ENCODE measurements at places on chromosomes 2 and 18.

DNA sequence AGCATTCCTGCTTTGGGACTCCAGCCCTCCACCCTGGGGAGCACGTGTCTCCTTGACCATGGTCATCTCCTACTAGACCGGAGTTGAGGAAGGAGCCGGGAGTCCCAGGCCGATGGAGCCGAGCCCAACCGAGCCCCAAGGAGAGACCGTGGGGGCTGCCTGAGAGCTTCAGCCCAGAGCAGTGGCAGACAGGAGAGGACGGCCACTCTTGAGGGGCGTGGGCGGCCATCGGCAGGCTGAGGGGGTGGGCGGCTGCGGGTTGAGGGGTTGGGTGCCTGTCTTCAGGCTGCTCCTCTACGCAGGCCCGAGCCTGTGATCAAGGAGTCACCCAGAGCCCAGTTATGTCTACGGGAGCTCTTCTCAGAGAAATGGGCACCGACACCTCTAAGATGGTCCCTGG lies 158.7 kb downstream of the PXDN start:
- no peak for DNase-seq

DNA sequence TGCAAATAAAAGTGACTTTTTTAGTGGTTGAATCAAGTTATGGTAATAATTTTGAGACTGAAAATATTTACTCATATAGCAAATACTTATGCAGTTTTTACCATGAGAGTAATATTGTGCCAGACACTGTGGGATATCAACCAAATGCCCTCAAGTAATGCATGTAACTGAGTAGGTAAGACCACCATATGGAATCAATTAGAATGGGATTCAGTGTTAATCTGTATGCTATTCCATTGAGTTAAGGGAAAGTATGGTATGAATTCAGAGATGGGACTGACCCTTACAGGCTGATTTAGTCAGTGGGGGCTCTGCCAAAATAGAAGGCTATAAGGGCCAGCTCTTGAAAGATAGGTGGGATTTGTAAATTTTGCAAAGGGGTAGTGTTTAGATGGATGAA lies 131.6 kb downstream of the CCDC85A start:
- DNase-seq, result no peak

DNA sequence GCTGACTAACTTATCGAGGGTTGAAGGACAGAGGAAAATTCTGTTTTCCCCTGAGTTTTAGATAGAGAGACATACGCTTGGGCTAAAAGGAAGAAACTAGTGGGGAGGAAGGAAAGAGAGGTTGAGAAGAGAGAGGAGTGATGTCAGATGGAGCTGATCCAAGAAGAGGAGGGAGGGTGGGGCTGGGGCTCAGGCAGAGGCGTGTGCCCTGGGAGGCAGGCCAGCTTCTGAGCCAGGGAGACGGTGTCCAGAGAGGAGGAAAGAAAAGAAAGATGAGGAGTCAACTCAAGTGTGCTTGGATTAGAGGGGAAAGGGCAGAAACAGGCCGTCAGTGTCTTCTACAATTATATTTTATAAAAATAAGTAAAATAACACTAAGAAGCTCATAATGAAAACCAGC lies 56.2 kb downstream of the EMILIN2 start:
- DNase-seq, result no peak

DNA sequence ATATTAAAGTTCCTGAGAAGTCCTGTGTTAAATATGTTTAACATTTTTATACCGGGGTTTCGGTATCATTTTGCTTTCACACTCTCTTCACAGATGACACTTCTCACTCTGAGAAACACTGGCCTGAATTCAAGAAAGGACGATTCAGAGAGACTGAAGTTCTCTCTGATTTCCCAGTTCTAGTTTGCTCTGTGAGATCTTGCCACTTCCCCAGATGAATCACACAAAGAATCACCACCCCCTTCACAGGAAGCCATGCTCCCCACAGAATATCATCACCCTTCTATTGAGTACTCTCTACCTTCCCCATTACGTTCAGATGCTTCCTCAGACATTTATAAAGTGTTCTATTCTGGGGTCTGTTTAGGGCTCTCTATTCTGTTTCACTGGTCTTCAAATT lies 16.1 kb upstream of the CD207 start:
- peak; percentile 10 for DNase-seq

DNA sequence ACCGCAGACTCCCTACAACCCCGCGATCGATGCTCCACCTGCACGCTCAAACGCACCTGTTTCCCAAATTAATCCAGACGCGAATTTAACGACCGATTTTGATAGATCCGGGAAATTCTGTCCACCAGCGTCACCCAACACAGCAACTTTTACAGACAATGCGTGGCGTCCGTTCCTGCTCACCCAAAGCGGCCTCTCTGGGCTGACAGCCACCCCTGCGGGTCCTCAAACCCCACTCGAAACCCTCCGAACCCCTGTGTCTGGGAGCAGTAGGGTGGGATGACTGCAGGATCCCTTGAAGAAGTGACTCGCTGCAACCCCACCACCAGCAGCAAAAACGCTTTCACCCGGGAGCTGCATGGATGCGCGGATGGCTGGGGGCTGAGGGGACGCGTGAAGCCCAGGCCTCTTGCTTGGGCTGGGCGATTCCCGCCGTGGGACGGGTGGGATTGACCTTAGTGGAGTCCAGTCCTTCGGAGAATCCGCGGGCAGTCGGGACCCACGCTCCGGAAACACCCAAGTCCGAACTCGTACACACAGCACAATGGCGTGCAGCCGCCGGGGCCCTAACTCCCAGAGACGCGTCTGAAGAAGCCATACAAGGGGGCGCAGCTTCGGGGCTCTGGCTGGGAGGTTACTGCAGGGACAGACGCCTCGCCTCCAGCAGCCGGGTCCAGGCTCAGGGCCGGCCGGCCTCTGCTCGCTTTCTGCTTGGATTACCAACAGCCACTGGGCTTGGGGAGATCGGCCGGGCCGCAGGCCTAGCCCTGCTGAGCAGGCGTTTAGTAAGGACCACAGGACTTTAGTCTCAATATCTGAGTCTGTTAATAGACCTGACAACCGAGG lies 31.1 kb upstream of the ATP6V1B1 start:
- DNase-seq, result no peak

- no peak for DNase-seq
Observed at GRCh38 chr2:150133623-150134022, 353.8 kb downstream of the RND3 start.

- DNase-seq, result no peak
Observed at GRCh38 chr2:217325816-217326215, 466.0 kb upstream of the TNP1 start.

GRCh38 chr18:32889615-32890593 lies 117.1 kb upstream of the KLHL14 start:
- DNase-seq, result no peak

DNA sequence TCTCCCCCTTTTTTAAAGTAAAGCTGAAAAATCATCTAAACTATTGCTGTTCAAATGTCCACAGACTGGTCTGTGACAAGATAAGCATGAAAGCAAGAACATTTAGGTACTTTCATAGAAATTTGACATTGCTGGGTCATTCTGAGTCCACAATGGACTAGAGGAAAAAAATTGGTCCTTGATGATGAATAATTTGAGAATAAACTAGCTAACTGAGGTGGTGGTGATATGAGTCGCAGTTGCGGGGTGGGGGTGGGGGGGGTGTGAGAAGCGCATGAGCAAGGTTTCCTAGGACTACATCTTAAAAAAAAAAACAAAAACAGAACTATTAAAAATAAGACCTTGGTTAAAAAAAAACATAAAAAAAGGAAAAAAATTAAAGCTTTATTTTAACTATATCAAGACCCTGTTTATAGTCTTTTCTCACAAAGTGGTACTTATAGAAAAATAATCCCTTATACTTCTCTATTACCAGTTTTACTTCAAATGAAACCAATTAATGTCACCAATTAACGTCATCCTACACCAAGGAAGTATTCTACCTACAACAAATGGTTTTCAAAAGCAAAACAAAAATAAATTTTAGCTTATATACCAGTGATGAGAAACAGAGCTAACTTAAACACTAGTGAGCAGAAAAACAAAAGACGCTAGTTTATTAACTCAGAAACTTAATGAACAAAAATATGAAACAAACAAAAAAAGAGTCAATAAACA lies 88.1 kb downstream of the ASXL2 start:
- DNase-seq, result no peak

- no peak for DNase-seq
Observed at GRCh38 chr2:16069933-16070647, 129.7 kb downstream of the MYCN start.

DNA sequence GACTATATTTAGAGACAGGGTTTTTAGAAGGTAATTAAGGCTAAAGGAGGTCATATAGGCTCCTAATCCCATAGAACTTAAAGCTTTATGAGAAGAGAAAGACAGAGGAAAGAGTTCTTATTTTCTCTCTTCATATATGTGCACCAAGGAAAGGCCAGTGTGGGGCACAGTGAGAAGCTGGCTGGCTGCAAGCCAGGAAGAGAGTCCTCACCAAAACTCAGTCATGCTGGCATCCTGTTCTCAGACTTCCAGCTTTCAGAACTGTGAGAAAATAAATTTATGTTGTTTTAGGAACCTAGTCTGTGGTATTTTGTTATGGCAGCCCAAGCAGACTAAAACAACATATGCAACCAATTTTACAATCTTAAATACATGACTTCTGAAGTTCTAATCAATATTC lies 31.5 kb upstream of the ATIC start:
- DNase-seq, result no peak

DNA sequence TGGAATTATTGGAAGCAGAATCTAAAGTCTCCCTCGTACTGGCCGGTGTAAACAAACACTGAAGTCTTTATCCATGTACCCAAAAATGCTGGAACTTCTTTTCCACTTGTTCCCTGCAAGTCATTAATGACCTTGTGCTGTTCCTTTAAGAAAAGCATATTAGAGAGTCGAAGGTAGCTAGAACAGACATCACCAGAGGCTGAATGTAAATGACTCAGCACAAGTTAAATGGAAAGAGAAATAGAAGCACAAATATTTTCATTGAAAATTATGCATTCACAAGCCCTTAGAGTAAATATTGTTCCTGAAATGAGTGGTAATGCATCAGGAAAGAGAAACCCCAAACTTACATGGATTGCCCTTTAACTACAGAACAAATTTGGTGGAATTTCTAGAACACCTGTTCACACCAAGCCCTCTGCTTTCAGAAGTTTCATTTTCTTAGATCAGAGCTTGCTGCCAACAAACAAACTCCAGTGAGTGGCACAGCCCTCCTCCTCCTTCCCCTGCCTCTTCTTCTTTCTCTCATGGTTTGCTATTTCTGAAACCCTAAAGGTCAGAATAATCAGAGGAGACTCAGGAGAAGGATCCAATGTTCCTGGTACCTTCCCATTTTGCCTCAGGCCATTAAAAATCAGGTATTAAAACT lies 264.3 kb downstream of the TXNL1 start:
- no peak for DNase-seq

- no peak for DNase-seq
Observed at GRCh38 chr2:130849896-130850787, 13.4 kb downstream of the ARHGEF4 start.

GRCh38 chr2:181685150-181685688 lies 4.9 kb upstream of the NEUROD1 start:
- no peak for DNase-seq

- no peak for DNase-seq
Observed at GRCh38 chr2:233551491-233551890, 15.1 kb downstream of the USP40 start.

- no peak for DNase-seq
Observed at GRCh38 chr2:2847209-2847676, 516.2 kb upstream of the MYT1L start.

DNA sequence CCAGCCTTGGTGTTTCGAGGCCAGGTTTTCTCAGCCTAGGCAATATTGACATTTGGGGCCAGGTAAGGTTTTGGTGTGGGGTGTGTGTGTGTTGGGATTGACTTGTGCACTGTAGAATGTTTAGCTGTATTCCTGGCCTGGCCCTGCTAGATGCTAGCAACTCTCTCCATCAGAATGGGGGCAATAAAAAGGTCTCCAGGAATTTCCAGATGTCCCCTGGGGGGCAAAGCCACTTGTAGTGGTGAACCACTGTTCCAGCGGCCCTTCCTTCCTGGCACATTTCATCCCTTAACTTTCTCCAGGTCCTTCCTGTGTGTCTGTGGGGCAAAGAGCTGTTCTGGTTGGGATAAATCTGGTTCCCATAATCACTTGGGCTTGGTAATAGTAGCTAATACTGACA lies 12.0 kb downstream of the LIPG start:
- DNase-seq, result no peak

DNA sequence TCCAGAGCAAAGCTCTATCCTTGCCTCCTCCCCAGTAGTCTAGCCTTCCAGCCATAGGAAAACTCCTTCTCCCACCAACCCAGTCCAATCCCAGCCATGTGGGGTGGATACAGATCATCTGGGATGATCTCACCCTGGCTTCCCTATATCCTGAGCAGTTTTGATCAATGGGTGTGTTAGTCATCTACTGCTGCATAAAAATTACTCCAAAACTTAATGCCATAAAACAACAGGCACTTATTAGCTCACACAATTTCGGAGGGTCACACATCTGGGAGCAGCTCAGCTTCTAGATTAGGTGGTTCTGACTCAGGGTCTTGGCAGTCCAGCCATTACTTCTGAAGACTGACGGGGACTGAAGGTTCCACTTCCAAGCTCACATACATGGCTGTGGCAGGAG lies 190.4 kb downstream of the SPP2 start:
- DNase-seq, result no peak

DNA sequence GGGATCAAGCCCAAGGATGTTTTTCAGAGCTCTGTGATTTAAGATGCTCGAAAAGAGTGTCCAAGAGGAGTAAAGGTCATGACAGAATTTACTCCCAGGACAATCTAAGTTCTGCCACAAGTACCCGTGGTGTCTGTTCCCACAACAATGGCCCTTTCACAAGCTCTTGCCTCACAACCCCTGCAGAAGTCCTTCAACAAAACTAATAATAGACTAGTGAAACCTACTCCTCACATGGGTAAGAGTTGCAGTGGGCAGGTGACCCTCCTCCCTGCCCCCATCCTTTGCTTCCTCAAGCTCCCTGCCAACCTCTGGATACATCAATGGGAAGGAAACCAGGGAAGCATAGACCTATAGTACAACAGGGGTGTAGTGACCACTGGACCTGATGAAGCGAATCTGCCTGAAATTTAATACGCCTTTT lies 34.9 kb downstream of the PTCD3 start:
- DNase-seq, result no peak

DNA sequence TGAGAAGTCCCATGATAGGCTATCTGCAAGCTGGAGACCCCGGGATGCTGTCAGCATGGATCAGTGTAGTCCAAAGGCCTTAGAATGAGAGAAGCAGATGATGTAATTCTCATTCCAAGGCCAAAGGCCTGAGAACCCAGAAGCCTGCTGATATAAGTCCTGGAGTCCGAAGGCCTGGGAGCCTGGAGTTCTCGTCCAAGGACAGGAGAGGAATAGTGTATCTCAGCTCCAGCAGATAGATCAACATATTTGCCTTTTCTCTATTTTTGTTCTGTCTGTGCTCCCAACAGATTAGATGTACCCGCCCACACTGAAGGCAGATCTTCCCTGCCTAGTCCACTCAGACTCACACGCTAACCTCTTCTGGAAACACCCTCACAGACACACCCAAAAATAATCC lies 454.9 kb upstream of the CHAC2 start:
- DNase-seq, result no peak

- no peak for DNase-seq
Observed at GRCh38 chr2:152962446-152962845, 244.0 kb downstream of the ARL6IP6 start.
